ENCODE measurements at places on chromosomes 6 and 20.

- no peak for DNase-seq
Observed at GRCh38 chr6:167815296-167815980, 11.3 kb upstream of the AFDN start.

- DNase-seq, result peak; percentile 28
Observed at GRCh38 chr6:26275663-26276062, 89.3 kb upstream of the BTN3A2 start.

DNA sequence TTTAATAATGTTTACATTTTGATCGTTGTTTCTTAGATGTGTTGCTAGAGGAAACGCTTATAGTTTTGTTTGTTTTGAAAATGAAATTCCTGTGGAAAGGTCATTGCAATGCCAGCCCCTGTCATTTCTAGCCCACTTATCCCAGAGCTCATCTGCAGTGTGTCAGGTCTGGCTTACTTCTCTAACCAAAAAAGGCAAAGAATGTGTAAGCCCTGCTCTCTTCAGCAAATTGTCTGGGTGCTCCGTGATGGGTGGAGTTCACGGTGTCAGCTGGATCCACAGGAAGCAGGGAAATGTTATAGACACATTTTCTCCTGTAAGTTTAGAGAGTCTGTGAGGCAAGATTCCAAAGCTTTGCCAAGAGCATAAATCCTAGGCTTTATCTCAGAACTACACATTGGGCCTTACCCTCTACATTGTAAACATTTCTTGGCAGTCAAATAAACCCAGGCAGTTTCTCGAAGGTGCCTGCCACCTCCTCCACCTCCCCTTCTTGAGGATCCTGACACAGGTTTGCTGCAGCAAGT lies 50.9 kb downstream of the RPRD1B start:
- peak; percentile 17 for DNase-seq

DNA sequence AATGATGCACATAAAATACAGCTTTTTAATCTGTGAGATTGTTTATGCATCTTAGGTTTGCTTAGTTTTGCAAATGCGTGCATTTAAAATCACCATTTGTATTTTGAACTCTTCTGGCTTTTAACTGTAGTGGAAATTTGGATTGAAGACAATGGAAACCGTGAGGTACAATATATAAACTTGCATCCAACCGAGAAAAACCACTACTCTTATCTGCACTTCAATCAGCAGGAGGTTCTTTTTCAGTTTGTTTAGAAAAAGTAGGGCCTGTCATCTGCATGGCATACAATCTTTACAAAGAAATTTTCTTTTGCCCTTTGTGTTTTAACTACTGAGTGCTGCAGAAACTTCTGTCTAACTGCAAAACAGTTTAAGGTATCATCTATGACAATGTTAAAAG lies 132.8 kb downstream of the LAMA2 start:
- no peak for DNase-seq

DNA sequence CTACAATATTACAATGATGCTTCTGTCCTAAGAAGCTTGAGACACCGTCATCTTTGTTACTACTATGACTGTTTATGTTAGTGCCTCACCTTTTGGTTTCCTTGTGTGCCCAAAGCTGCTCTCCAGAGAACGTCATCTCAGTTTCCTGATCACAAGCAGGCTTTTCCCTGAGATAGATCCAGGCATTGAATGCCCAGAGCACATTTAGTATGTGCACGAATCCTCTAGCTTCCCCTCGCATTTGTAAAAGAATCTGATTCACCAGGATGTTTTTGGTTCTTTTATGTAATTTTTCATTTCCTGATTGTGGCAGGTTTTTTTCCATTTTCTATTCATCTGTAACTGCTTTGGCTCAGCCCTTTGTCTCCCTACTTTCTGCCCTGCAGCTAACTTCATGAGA lies 100.2 kb upstream of the TMEM181 start:
- no peak for DNase-seq

- DNase-seq, result no peak
Observed at GRCh38 chr6:132567566-132567965, 2.6 kb upstream of the TAAR6 start.
